ENCODE measurements at places on chromosomes 1 and 21. TPM values are rescaled to one million over a fixed set of nuclear protein-coding genes. Genes with fewer than 3 reads are reported as not detected.

DNA sequence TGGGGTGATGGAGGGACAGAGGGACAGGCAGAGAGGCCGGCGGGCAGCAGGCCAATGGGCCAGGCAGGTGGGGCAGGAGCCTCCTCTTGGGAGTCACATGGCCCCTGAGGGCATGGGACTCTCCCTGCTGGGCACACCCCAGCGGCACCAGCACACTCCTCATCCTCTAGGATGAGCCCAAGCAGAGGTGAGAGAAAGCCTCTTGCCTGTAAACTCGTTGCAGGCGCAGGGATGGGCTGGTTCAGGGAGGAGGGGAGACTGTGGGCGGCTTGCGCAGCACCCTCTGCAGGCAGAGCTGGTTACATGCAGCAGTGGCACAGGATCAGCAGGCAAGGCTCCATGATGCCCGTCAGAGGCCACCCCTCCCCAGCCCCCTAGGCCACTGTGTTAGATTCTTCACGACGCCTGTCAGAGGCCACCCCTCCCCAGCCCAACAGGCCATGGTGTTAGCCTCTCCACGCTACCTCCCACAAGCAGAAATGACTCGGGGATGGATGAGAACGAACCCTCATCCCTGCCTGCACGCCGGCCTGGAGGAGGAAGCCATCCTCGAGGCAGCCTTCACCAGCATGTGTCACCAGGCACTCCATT is 209.7 kb upstream of the VAMP3 start:
- peak; percentile 63 for DNase-seq

GRCh38 chr1:67647036-67647798 is 37.8 kb upstream of the GADD45A start:
- no peak for DNase-seq

DNA sequence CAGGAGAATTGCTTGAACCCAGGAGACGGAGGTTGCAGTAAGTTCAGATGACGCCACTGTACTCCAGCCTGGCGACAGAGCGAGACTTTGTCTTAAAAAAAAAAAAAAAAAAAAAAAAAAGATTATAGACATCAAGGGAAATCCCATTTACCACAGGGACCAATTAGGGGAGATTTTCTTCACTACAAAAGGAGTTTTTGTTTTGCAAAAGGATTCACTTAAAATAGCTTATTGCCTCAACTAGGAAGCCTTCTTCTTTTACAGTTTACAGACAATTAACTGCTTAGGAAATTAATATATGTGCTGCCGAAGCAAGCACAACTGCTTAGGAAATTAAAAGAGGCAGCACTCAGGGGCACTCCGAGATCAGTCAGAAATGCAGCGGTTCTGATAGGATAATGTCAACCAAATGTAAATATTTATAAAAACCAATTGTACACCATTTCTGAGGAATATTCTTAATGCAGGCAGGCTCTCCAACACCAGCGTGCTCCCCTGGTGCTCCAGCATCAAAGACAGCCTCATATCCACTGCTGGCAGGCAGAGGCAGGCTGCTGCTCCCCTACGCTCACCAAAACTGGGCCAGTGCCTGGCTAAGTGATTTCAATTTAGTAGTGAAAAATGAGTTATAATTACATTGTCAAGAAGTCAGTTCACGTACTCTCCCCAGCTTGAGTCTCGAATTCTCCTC is 107.9 kb upstream of the RAB4A start:
- no peak for DNase-seq

DNA sequence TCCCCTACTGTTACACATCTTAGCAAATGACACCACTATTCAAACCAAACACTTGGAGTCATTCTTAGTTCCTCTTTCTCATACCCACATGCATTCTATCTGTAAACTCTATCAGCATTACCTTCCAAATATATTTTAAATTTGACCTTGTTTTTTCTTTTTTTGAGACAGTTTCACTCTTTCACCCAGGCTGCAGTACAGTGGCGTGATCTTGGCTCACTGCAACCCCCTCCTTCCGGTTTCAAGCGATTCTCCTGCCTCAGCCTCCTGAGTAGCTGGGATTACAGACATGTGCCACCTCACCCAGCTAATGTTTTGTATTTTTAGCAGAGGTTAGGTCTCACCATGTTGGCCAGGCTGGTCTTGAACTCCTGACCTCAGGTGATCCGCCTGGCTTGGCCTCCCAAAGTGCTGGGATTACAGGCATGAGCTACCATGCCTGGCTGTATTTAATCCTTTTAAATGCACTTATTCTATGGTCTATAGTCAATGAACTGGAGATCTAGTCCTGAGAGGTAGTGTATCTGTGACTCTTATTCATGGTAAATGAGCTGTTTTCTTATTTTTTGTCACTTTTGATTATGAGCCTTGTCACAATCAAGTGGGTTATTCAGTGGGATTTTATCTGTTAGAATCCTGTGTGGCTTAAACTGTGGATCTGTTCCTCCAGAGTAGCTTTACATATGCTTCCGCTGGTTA is 73.1 kb downstream of the GATAD2B start:
- no peak for DNase-seq

DNA sequence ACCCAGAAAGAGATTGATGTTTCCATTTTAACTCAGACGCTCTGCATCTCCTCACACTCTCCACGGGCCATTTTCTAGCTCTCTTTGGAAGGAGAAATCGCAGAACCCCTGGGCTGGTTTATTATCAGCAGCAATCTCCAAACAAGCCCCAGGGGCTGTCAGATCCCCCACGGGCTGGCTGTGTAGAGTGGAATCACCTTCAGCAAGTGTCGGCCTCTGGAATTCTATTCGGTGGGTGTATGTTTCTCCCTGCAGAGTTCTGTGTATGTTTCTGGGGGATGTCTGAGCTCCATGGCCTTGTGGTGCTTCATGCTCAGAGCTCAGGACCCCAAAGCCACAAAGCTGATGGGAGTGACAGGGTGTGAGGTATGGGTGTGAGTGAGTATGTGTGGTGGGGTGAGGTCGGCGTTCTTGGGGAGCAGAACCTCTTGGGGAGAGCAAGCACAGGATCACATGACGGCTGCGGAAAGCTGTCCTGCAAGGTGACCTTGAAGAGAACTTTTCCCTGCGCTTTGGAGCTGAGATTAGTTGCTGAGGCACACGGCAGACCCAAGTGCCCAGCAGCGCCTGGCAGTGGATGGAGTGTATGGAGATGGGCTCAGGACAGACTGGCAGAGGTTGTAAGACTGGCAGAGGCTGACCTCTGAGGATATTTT is 489 bp downstream of the ACOT11 start:
- DNase-seq, result no peak

- DNase-seq, result no peak
Measured at GRCh38 chr1:177495878-177496277, 325.1 kb downstream of the BRINP2 start.

Gene FCGR2B
- not detected for total RNA-seq

GRCh38 chr1:59526240-59526639 is 229.3 kb downstream of the FGGY start:
- DNase-seq, result no peak

DNA sequence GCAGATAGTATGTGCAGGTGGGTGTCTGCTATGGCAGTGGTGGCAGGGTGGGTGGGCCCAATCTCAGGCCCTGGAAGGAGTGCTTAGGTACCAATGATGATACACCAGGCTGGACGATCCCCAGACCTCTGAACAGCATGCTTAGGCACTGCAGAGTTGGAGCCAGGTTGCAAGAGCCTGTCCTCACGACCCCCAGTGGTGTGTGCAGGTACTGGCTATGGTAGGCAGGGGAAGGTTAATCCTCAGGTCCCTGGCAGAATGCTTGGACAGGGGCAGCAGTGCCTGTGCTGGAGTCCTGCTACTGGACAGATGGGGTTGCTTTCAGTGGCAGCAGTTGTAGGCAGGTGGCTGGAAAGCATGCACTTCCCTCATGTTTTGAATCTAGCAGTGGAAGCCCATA is 100.5 kb upstream of the NEK7 start:
- peak; percentile 35 for DNase-seq

Gene ZNF362
- 70.0 TPM for total RNA-seq

DNA sequence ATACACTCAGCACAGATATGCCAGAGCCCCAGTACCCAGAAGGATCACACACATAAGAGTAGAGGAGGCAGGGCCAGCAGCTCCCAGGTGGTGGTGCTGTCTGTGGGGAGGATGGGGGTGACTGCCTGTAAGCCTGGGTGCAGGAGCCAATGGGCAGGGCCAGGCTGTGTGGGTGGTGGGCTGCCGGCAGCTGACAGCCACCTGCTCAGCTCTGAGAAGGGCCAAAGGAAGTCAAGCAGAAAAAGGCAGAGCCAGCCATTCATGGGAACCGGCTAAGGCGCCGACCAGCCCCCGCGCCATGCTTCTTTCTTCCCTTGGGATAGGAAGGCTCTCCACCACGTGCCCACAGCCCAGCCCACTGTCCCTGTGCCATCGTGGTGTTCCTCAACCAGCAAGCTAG is 14.1 kb downstream of the PIK3C2B start:
- DNase-seq, result no peak

DNA sequence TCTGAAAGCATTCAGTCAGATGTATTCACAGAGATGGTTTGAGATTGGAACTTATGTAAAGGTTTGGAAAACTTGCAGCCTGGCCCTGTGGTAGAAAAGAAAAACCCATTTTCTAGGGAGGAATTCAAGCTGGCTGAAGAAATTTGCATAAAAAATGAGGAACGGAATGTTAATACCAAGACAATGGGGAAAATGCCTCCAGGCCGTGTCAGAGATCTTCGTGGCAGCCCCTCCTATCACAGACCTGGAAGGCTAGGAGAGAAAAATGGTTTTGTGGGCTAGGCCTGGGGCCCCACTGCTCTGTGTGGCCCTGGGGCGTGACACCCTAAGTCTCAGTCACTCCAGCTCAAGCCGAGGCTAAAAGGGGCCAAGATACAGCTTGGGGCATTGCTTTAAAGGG is 26.7 kb downstream of the NME7 start:
- no peak for DNase-seq

Gene TDRD5
- not detected for total RNA-seq

Gene GBP3
- total RNA-seq, result 0.36 TPM

DNA sequence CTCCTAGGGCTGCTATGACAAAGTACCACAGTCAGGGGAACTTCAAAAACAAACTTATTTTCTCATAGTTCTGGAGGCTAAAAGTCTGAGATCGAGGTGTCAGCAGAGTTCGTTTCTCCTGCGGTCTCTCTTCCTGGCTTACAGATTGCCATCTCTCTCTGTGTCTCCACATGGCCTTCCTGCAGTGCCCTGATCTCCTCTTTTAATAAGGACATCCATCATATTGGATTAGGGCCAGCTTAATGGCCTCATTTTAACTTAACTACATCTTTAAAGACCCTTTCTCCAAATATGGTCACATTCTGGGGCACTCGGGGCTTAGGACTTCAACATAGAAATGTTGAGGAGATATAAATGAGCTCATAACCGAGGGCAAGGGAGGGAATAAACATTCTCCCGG is 12.2 kb downstream of the C1orf74 start:
- no peak for DNase-seq

- no peak for DNase-seq
Measured at GRCh38 chr1:53979712-53980450, 33.7 kb downstream of the LRRC42 start.

- DNase-seq, result no peak
Measured at GRCh38 chr21:24424776-24425175, 1182.5 kb downstream of the MRPL39 start.

Data from endothelial cell (in vitro differentiated cells).